ENCODE measurements at places on chromosomes 11 and 22.
A peak's percentile ranks its signal among the peaks of the same experiment; 100 is the strongest.

DNA sequence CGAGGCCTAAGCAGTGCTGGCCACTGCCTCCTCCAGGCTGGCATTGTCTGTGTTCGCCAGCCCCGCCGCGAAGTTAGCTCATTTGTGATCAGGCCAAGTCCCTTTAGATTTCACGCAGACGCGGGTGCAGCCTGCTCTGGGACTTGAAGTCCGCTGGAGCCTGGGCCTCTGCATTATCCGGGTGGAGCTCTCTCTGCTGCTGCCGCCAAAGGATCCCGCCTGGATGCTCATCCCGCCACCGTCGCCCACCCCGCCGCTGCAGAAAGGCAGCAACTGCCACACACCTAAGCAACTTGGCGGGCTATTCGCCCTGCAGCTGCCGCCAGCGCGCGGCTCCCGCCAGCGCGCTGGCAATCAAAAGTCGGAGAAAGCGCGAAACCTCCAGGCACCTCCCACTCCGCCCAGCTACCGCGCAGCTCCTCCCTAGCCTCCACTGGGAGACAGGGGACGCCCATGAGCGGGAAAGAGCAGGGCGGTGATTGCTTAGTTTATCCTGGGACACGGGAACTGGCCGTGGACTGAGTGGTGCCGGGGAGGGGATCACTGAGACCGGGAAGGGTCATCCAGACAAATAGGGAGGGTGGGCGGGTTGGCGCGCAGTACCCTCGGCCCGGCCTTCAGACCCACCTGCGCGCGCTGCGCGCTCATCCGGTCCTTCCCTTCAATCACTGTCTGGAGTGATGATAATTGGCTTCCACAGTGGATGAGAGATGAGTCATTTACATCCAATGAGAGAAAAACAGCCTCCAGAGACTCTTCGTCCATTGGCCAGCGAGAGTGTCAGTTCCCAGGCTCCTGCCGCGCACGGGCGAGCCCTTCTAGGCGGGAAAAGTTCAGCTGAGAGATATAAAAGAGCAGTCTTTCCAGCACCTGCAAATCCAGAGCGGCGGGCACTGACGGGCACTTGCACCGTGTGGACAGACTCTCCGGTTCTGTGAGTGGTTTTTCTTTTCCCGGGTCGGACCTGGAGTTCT is at the start of gene FAM111B:
TSS of gene FAM111B (plus strand) at position 875 of the 974 bp plus-strand sequence. CDS start 2,389 bp downstream, outside the sequence.
- peak; percentile 92 for DNase-seq

- peak; percentile 62 for DNase-seq
These were observed 541.9 kb upstream of the CCDC90B start for GRCh38 chr11:83827940-83828554.

DNA sequence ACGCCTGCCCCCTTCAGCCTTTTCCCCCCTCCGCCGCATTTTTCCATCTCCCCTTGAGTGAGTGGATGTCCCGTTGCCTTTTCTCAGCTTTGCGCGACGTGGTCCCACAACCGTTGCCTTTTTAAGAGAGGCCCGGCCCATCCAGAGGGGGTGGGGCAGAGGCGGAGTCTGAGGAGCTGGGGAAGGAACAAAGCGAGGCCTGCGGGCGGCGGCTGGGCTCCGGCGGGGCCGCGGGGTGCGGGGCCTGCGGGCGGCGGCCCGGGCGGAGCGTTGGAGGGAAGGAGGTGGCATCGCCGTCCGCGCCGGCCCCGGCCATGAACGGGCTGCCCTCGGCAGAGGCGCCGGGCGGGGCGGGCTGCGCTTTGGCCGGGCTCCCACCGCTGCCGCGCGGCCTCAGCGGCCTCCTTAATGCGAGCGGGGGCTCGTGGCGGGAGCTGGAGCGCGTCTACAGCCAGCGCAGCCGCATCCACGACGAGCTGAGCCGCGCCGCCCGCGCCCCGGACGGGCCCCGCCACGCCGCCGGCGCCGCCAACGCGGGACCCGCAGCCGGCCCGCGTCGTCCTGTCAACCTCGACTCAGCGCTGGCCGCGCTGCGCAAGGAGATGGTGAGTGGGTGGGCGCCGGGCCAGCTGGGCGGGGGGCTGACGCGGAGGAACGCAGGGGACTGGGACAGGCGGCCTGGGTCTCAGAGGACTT is at the start of gene FAM89B:
TSS of gene FAM89B (plus strand) at position 183 of the 696 bp plus-strand sequence. CDS start at position 315, 132 bp downstream.
- peak; percentile 86 for DNase-seq

- no peak for DNase-seq
These were observed 39.2 kb upstream of the KLHL35 start for GRCh38 chr11:75472081-75472732.

- DNase-seq, result peak; percentile 59
These were observed 20.1 kb downstream of the ZBTB16 start for GRCh38 chr11:114079511-114080065.

DNA sequence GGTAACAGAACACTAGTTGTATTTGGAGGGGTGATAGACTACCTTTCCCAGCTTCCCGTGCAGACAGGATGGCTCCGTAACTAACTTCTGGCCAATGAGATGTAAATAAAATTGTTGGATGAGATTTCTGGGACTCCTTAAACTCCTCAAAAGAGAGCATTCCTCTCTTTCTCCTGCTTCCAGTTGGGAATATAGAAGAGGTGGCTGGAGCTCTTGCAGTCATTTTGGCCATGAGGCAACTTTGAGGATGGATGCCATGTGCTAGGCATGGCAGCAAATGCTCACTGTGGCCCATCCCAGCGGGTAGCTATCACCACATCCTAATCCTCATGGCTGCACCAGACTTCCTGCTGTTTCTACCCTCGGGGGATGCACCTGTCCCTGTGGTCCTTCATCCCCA is 7.4 kb downstream of the MB start:
- DNase-seq, result no peak

- no peak for DNase-seq
These were observed at the start of gene SOX10 for GRCh38 chr22:37983860-37984791. SOX10 (minus strand) TSS chr22:37984555; CDS start chr22:37983784, 771 bp downstream.

GRCh38 chr11:14255238-14255534 is 103.8 kb downstream of the RRAS2 start:
- DNase-seq, result no peak

- DNase-seq, result no peak
These were observed 27.5 kb downstream of the TOLLIP start for GRCh38 chr11:1281974-1282365.

DNA sequence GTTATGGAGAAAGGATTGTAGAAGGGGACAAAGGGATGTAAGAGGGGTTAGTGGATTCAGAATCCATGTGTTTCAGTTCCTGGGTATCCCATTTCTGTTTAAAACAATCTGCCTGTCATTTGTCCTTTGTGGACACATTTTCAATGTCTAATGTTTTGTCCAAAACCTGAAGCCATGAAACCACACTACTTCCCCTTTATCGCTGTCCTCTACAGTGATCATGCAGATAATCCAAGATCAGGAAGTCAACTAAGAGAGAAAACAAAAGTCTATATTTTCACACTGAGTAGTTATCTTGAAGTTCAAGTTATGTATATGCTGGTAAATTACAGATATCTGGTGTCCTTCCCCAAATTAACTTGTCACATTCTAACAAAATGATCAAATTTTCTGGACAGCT is 457.0 kb downstream of the NTM start:
- DNase-seq, result no peak

DNA sequence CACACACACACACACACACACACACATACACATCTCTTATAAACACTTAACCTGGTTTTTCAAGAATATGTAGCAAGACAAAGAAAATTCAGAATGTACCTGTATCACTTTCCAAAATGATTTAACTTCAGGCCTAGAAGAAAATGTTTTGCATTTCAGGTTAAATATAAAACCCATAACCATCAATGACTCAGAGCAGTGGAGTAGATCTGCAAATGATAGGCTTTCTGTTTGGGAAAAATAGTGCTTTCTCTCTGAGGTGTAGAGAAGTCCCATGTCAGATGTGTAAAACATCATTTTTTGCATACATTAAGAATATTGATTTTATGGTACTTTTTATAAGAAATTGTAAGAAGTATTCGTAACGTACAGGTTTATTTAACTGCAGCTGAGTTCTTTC is 116.9 kb downstream of the STK33 start:
- no peak for DNase-seq

DNA sequence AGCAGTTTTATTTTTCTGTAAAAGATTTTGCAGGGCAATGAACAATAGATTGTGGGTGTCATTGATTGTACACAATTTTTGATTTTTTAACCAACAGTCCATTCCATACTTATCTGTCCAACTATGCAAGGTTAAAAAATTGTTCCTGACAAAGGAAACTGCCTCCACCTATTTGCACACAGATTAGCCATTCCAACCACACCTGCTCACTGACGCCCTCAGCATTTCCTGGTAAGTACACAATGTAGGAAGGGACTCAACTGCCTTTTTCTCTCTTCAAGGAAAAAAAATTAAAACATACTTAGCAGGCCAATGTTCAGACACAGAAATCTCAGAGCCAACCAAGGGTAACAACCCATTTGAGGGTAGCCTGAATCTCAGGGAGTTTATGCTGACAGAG is 4.3 kb upstream of the FUT4 start:
- DNase-seq, result no peak

- no peak for DNase-seq
These were observed 633 bp downstream of the MRGPRD start for GRCh38 chr11:68979931-68980775.

DNA sequence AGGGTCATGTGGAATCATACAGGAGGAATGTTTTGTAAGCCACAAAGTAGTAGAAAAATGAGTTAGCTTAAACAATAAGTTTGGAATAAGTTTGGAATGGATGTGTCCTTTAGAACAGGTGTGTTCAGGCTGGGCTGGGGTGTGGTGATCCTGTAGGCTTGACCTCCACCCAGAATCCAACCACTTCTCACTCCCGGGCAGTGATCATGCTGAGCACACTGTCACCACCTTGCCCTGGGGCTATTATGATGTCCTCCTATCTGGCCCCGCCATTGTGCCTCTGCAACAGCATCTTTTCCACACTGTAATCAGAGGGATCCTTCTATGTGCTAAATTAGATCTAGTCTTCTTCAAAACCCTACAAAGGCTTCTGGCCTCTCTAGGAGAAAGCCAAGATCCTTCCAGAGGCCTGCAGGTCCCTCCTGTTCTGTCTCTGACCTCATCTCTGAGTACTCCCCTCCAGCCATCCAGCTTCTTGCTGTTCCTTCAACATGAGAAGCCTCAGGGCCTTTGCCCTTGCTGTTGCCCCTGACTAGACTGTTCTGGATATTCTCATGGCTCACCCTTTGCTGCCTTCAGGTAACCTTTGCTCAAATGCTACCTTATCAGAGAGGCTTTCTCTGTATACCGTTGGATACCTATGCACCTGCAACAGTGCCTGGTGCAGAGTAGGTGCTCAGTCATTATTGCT is 18.8 kb upstream of the ACCSL start:
- no peak for DNase-seq

- no peak for DNase-seq
These were observed 19.9 kb upstream of the CTR9 start for GRCh38 chr11:10731064-10731680.

DNA sequence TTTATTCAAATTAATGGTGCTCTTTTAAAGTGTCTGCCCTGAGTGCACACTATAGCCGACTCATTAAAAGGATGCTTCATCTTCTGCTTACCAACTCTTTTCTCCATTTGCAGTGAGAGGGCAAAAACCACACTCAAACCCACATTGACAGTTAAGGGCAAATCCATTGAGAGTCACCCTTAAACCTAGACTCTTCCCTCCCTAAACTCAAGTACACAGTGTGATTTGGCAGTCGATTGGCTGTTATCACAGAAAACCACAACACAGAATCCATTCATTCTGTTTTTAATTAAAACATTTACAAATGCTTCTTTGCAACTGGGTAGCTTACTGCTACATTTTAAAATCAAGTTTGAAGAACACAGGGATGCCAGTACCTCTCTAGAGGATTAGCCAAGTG is 120.0 kb downstream of the CADM1 start:
- no peak for DNase-seq

- peak; percentile 50 for DNase-seq
These were observed 32.6 kb downstream of the TEAD1 start for GRCh38 chr11:12706545-12707499.

DNA sequence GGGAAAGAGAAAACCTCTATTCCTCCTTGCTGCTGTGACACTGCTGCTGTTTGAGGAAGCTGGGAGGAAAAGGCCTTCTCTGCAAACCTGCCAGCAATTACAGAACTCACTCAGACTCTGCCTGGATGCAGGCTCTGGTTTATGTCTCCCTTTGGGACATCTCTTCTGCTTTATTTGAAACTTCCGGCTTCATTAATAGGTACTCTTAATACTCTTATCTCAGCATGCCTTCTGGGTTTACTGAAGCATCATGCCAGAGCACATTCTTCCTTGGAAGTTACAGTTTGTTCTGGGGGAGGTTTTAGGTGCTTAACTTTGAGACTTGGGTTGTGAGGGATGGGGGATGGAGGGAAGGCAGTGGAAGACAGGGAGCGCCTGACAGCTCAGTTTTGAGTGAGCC is 79.9 kb downstream of the NAV2 start:
- DNase-seq, result no peak

DNA sequence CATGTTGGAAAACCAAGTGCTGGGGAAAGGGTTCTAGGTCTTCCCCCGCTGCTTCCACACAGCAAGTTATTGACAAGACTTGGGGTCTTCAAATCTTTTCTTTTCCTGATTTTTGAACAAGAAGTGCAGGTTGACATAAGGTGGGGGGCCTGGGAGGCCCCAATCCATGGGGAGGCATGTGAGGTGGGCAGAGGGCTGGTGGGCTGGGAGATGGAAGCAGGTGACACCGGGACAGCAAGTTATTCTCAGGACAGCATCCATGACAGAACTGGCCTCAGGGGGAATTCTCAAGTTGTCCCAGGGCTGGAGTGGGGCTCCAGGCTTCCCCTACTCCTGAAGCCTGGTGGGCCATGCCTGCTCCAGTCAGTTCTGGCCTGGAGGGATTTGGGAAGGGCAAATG is 5.5 kb downstream of the FGF19 start:
- DNase-seq, result no peak

DNA sequence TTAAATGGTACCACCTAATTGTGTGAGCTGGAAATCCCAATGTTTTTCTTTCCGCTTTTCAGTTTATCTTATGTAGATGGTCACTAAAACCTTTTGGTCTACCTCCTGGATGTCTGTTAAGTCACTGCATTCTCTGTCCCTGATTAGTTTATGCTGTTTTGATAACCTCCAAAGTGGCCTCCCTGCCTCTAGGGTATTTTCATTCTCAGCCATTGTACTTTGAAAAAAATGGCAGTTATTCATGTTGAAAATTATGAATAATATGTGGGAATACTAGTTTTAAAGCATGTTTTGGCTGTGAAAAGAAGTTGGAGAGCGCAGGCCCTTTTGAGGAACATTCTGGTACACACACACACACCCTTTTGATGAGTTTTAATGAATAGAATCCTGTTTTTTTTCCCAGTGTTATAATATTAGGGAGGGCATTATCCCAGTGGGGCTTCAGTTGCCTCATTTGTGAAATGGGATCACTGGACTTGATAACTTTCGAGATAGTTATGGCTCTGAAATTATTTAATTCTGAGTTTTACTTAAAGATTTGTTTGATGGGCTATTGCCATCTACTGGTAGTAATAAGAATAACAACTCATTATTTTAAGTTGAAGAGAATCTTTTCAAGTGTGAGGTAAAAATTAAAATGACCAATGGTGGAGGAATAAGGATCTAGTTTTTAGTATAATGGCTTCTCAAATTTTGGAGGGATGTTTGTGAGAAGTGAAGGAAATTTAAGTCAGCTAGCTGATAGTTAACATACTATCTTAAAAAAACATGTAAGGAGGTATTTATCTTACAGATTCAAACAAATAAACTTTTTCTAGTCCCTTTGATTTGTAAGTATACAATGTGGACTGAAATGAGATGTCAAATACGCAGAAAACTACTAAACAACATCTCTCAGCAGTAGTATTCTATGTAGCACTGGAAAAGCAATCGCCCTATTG is 3.9 kb downstream of the FDX1 start:
- DNase-seq, result peak; percentile 52
